ENCODE measurements at places on chromosomes 2 and 18. TPM values are rescaled to one million over a fixed set of nuclear protein-coding genes. Genes with fewer than 3 reads are reported as not detected.

- no peak overlapping the region for H3K4me3 ChIP-seq
- no peaks in the 10 kb centered on the region for H3K36me3 ChIP-seq
- no peaks in the 10 kb centered on the region for H3K27me3 ChIP-seq
- H3K27ac ChIP-seq, result no peak overlapping the region
- no peaks in the 10 kb centered on the region for H3K4me1 ChIP-seq
- DNase-seq, result no peak
Observed at GRCh38 chr2:95760806-95761525, 169.2 kb downstream of the TRIM43 start.

GRCh38 chr18:9612215-9612830, 2.0 kb downstream of the PPP4R1 start:
- DNase-seq, result peak; percentile 69
- H3K27ac ChIP-seq, result no peak overlapping the region
- H3K27me3 ChIP-seq, result no peaks in the 10 kb centered on the region
- H3K4me3 ChIP-seq, result no peak overlapping the region
- peaks cover 20% of the 10 kb centered on the region for H3K4me1 ChIP-seq

DNA sequence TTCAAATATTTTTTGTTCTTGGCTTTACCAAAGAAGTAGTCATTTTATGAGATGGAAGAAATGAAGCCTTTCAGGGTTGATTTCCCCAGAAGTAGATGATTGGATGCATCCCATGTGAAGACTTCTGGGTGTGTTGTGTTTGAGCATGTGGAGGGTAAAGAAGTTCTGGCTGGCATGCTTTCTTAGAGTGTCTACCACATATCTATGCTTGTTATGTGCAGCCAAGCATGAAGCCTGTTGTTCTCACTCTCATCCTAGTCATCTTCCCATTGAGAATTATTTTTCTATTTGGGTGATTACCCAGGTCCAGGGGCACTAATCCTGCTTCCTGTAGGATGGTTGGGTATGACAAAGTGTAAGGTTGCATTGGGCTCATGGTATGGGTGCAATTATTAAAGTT, 472.9 kb downstream of the PTPRM start:
- no peak overlapping the region for H3K4me3 ChIP-seq
- no peaks in the 10 kb centered on the region for H3K36me3 ChIP-seq
- no peak overlapping the region for H3K27ac ChIP-seq
- H3K27me3 ChIP-seq, result no peaks in the 10 kb centered on the region

GRCh38 chr2:112488201-112488600, 6.2 kb downstream of the TTL start:
- H3K4me3 ChIP-seq, result no peak overlapping the region
- H3K36me3 ChIP-seq, result peaks cover 22% of the 10 kb centered on the region
- H3K27ac ChIP-seq, result no peak overlapping the region
- peaks cover 8% of the 10 kb centered on the region for H3K4me1 ChIP-seq

DNA sequence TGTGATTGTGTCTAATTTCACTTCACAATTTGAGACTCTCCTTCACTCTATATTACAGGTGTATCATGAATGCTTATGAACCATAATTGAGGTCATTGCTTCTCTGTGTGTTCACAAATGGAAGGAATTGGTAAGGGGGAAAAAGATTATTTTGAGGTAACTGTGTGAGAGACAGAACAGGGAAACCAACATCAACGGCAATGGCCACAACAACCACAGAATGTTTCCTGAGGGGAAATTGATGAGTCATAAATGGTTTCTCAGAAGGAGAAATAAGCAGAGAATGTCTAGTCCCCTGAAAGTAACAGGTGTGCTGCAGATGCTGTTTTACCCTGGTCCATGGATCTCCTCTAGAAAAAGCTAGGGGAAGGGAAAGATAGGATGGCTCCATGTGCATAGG, 361.2 kb upstream of the GALNT5 start:
- DNase-seq, result no peak
- no peaks in the 10 kb centered on the region for H3K4me1 ChIP-seq
- H3K4me3 ChIP-seq, result no peak overlapping the region
- H3K27me3 ChIP-seq, result no peaks in the 10 kb centered on the region
- no peak overlapping the region for H3K27ac ChIP-seq

GRCh38 chr18:34821669-34822210, 111.6 kb downstream of the DTNA start:
- H3K36me3 ChIP-seq, result no peaks in the 10 kb centered on the region
- H3K27ac ChIP-seq, result no peak overlapping the region
- no peaks in the 10 kb centered on the region for H3K27me3 ChIP-seq
- H3K4me1 ChIP-seq, result no peaks in the 10 kb centered on the region

- H3K36me3 ChIP-seq, result no peaks in the 10 kb centered on the region
- H3K27me3 ChIP-seq, result no peaks in the 10 kb centered on the region
- no peak for DNase-seq
Observed at GRCh38 chr2:37600735-37601134, 70.7 kb downstream of the CDC42EP3 start.

DNA sequence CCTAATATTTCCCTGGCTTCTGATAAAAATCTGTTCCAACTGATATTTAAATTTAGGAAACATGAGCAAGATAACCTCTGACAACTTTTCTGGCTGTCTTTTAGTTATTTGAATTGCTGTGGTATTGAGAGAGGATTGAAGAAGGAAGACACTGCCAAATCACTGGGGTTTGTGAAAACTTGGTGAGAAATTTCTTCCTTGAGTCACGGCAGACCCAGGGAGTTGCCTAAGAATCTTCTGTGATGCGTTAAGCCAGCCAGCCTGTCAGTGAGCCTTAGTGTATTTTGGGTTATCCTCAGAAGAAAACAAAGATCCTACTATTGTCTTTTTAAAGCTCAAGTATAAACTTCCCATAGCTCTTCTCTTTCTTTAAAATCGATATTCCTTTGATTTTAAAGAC, 17.5 kb upstream of the DOK6 start:
- no peaks in the 10 kb centered on the region for H3K4me1 ChIP-seq
- DNase-seq, result no peak
- H3K27me3 ChIP-seq, result no peaks in the 10 kb centered on the region
- H3K4me3 ChIP-seq, result no peak overlapping the region
- no peak overlapping the region for H3K27ac ChIP-seq

DNA sequence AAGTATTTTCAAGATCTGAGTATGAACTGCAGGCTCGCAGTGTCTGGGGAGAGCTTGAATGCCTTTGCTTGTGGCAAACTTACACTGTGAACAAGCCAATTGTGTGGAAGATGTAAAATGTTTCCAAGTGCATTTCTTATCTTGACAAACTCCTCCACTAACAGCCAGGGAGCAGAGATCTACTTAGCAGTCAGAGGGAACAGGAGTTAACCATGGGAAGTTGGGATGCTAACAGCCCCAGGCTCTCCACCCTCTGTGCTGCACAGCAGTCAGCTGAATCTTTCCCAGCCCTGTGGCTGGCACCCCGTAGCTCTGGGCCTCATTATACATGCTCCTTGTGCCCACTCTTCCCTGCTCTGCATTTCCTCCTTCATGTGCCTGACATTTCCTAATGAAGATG, 450.2 kb downstream of the TSN start:
- no peak for DNase-seq
- no peaks in the 10 kb centered on the region for H3K36me3 ChIP-seq
- no peaks in the 10 kb centered on the region for H3K4me1 ChIP-seq
- H3K27ac ChIP-seq, result no peak overlapping the region

Gene ACMSD
- not detected for total RNA-seq

Gene PJVK
- 1.6 TPM for total RNA-seq

Gene ASPRV1
- total RNA-seq, result 1.5 TPM

Gene ARPC2
- 368 TPM for total RNA-seq

Gene CPLX4
- 0.05 TPM for total RNA-seq

Gene ALPG
- 0.24 TPM for total RNA-seq

Gene FAM161A
- 2.2 TPM for total RNA-seq

Gene ST3GAL5
- total RNA-seq, result 35.4 TPM

Gene LRRC30
- total RNA-seq, result 0.14 TPM
